ENCODE measurements at places on chromosomes 3 and 15.

- no peaks in the 10 kb centered on the region for H3K4me1 ChIP-seq
- DNase-seq, result no peak
- H3K36me3 ChIP-seq, result peaks cover 7% of the 10 kb centered on the region
- H3K4me3 ChIP-seq, result no peak overlapping the region
- H3K27me3 ChIP-seq, result no peaks in the 10 kb centered on the region
These were observed 44.8 kb downstream of the ZNF589 start for GRCh38 chr3:48285675-48286074.

GRCh38 chr15:53862386-53862785 lies 102.9 kb upstream of the WDR72 start:
- no peak overlapping the region for H3K4me3 ChIP-seq
- DNase-seq, result no peak
- H3K4me1 ChIP-seq, result no peaks in the 10 kb centered on the region
- no peaks in the 10 kb centered on the region for H3K27me3 ChIP-seq

- H3K4me3 ChIP-seq, result no peak overlapping the region
- peaks cover 10% of the 10 kb centered on the region for H3K4me1 ChIP-seq
- no peak overlapping the region for H3K27ac ChIP-seq
- peaks cover 12% of the 10 kb centered on the region for H3K27me3 ChIP-seq
These were observed 2.4 kb upstream of the LMCD1 start for GRCh38 chr3:8499181-8499611.

GRCh38 chr3:156300371-156300770 lies 180.0 kb downstream of the KCNAB1 start:
- peaks cover 38% of the 10 kb centered on the region for H3K27me3 ChIP-seq
- no peak overlapping the region for H3K4me3 ChIP-seq
- H3K36me3 ChIP-seq, result no peaks in the 10 kb centered on the region
- peaks cover 2% of the 10 kb centered on the region for H3K4me1 ChIP-seq

DNA sequence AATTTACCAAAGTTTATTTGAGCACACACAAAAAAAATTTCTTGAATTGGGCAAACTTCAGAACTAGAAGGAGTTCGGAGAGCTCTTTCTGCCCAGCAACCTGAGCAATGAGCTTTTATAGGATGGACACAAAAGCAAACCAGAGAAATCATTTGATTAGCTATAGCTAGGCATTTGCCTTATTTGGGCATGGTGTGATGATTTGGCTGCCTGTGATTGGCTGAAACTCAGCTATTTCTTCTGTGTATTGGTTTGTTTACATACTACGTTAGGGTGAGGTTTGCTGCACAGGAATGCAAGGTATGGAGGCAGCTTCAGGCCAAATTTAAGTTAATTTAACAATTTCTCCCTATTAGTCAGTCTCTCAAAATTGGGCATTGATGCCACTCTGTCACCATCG lies 65.1 kb downstream of the NEK11 start:
- DNase-seq, result no peak
- peaks cover 2% of the 10 kb centered on the region for H3K36me3 ChIP-seq
- H3K4me3 ChIP-seq, result no peak overlapping the region
- no peak overlapping the region for H3K27ac ChIP-seq
- no peaks in the 10 kb centered on the region for H3K27me3 ChIP-seq

GRCh38 chr3:184466413-184466960 lies 86.6 kb downstream of the CHRD start:
- DNase-seq, result no peak
- H3K27ac ChIP-seq, result no peak overlapping the region
- no peaks in the 10 kb centered on the region for H3K4me1 ChIP-seq
- H3K36me3 ChIP-seq, result peaks cover 6% of the 10 kb centered on the region
- no peak overlapping the region for H3K4me3 ChIP-seq

DNA sequence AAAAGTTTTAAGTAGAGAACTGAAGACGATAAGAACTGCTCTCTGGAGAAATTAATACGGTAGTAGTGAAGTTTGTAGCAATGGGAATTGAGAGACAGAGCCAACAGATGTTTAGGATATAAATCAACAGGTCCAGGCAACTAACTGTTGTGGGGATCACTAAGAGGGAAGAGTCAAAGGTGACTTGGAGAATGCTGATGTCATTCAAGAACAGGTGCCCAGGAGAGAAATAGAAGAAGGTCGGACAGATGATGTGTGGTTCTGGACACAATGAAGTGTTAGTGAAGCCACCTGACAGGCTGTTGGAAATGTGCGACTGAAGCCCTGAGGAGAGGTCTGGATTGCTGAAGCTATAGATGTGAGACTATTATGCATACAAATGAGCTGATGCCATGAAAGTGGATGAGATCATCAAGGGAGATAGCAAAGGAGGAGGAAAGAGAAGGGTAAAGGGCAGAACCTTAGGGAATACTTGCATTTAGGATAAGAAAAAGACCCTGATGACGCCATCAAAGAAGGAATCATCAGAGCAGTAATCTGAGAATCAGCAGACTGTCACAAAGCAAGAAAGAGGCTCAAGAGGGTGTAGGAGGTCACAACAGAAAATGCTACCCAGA lies 183.7 kb downstream of the FRMD5 start:
- peaks cover 3% of the 10 kb centered on the region for H3K4me1 ChIP-seq
- H3K27me3 ChIP-seq, result peaks cover 30% of the 10 kb centered on the region
- no peak overlapping the region for H3K27ac ChIP-seq
- H3K4me3 ChIP-seq, result no peak overlapping the region
- no peak for DNase-seq

GRCh38 chr3:10240799-10241198 lies 7.5 kb upstream of the TATDN2 start:
- no peaks in the 10 kb centered on the region for H3K36me3 ChIP-seq
- no peak overlapping the region for H3K27ac ChIP-seq
- DNase-seq, result no peak

- H3K36me3 ChIP-seq, result peaks cover 2% of the 10 kb centered on the region
- DNase-seq, result no peak
- peaks cover 16% of the 10 kb centered on the region for H3K27me3 ChIP-seq
These were observed 47.0 kb downstream of the FRMD4B start for GRCh38 chr3:69338911-69339310.

DNA sequence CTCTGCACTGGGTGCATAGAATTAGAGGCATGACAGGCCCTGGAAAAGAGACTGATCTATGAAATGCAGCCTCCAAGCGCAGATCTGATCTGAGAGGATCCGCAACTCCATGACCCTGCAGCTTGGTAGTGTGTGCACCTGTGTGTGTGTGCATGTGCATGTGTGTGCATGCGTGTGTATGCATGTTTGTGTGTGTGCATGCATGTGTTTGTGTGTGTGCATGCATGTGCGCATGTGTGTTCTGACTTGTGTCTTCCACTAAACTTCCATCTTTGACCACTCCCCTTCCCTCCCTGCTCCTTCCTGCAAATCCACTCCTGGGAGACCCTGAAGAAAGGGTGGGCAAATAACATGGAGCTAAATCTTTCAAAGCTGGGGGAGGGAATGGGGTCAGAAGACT lies 256.9 kb downstream of the PLCL2 start:
- no peaks in the 10 kb centered on the region for H3K4me1 ChIP-seq
- H3K36me3 ChIP-seq, result peaks cover 2% of the 10 kb centered on the region
- H3K4me3 ChIP-seq, result no peak overlapping the region
- no peak overlapping the region for H3K27ac ChIP-seq
- DNase-seq, result no peak

GRCh38 chr3:11661052-11661656 lies 17.4 kb upstream of the VGLL4 start:
- no peaks in the 10 kb centered on the region for H3K27me3 ChIP-seq
- peak overlapping the region; percentile 64 for H3K4me3 ChIP-seq
- no peaks in the 10 kb centered on the region for H3K36me3 ChIP-seq
- no peak for DNase-seq
- H3K4me1 ChIP-seq, result peaks cover 9% of the 10 kb centered on the region

- no peak for DNase-seq
- no peaks in the 10 kb centered on the region for H3K36me3 ChIP-seq
- H3K4me3 ChIP-seq, result no peak overlapping the region
- no peaks in the 10 kb centered on the region for H3K27me3 ChIP-seq
- H3K4me1 ChIP-seq, result no peaks in the 10 kb centered on the region
- H3K27ac ChIP-seq, result no peak overlapping the region
These were observed 446.8 kb downstream of the IGSF11 start for GRCh38 chr3:118587847-118588246.

DNA sequence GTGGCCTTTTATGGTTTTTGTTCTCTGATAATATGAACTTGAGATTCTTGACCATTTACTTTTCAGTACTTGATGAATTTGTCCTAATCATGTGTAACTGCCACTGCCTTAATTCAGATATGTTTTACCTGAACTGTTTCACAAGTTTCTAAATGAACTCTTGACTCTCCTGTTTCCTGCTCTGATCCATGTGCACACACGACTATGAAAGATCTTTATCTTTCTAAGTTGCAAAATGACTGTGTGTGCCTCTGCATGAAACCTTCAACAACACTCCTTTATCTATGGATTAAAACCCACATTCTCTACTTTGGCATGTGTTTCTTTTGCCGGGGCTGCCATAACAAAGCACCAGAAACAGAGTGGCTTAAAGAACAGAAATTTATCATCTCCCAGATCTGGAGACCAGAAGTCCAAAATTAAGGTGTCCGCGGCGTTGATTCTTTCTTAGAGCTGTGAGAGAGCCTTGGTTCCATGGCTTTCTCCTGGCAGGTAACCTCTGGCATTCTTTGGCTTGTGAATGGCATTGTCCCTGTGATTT lies 275.0 kb downstream of the ADAMTSL3 start:
- H3K27me3 ChIP-seq, result peaks cover 8% of the 10 kb centered on the region
- H3K4me1 ChIP-seq, result peaks cover 2% of the 10 kb centered on the region

- no peaks in the 10 kb centered on the region for H3K27me3 ChIP-seq
- H3K36me3 ChIP-seq, result peaks cover 2% of the 10 kb centered on the region
- H3K4me3 ChIP-seq, result no peak overlapping the region
- DNase-seq, result no peak
- H3K4me1 ChIP-seq, result peaks cover 32% of the 10 kb centered on the region
These were observed 19.2 kb downstream of the EXOSC7 start for GRCh38 chr3:44995142-44995770.

DNA sequence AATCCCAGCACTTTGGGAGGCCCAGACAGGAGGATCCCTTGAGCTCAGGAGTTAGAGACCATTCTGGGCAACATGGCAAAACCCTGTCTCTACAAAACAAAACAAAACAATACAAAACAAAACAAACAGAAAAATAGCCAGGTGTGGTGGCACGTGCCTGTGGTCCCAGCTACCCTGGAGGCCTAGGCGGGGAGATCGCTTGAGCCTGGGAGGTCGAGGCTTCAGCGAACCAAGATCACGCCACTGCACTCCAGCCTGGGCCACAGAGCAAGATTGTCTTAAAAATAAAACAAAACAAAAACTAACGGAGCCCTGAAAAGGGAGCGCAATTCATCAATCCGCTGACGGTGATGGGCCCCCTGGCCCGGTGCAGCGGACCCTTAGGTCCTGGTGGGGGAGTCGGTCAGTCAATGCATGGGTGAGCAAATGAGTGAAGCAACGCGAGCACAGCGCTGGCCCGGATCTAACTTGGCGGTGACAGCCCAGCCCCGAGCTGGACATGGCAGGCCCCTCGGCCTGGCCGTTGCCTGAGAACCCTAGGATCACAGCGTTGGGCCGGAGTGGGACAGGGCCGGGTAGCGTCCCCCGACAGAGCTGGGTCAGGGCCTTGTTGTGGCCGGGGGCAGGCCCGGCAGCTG lies 52.4 kb upstream of the BLM start:
- no peak for DNase-seq
- H3K27ac ChIP-seq, result peak overlapping the region; percentile 78
- peak overlapping the region; percentile 88 for H3K4me3 ChIP-seq

- peaks cover 2% of the 10 kb centered on the region for H3K4me1 ChIP-seq
- H3K27me3 ChIP-seq, result peaks cover 52% of the 10 kb centered on the region
- DNase-seq, result no peak
- H3K27ac ChIP-seq, result no peak overlapping the region
- H3K36me3 ChIP-seq, result no peaks in the 10 kb centered on the region
- H3K4me3 ChIP-seq, result no peak overlapping the region
These were observed 66.1 kb downstream of the KBTBD12 start for GRCh38 chr3:127981097-127981496.

DNA sequence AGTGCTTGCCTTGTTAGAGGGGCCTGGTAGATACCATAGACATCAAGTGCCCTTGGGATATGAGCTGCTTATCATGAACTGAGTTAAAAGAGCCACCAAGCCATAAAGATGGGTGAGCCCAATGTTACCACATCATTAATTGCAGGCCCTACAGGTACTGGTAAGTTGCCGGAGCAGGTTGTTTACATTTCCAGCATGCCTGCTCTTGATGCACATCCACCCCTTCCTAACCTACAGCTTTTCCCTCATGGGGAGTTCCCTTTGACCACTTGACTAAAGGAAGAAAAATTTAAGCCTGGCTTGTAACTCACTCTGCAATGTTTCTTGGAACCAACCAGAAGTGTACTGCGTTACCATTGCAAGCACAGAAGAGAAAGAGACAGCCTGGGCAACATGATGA lies 24.7 kb upstream of the ULK4 start:
- H3K4me1 ChIP-seq, result no peaks in the 10 kb centered on the region
- DNase-seq, result no peak
- H3K4me3 ChIP-seq, result no peak overlapping the region
- no peaks in the 10 kb centered on the region for H3K27me3 ChIP-seq

DNA sequence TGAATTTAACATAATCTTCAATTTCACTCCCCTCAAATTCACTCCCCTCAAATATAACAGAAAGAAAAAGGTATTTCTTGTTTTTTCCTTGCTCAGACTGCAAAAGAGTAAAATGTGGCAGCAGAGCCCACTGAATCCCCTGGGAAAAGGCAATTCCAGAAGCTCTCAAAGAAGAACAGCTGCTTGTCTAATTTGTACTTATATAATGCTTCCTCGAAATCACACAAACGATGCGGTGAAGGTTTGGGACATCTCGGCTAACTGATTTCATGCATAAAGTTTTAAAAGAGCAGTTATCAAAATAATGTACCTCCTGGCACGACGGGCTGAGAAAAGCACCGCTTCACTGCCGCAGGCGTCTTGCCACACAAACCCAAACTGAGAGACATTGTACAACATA lies 10.7 kb downstream of the BDH1 start:
- H3K27ac ChIP-seq, result no peak overlapping the region
- no peak for DNase-seq
- no peak overlapping the region for H3K4me3 ChIP-seq
- H3K4me1 ChIP-seq, result peaks cover 11% of the 10 kb centered on the region
- H3K27me3 ChIP-seq, result no peaks in the 10 kb centered on the region
- peaks cover 4% of the 10 kb centered on the region for H3K36me3 ChIP-seq

DNA sequence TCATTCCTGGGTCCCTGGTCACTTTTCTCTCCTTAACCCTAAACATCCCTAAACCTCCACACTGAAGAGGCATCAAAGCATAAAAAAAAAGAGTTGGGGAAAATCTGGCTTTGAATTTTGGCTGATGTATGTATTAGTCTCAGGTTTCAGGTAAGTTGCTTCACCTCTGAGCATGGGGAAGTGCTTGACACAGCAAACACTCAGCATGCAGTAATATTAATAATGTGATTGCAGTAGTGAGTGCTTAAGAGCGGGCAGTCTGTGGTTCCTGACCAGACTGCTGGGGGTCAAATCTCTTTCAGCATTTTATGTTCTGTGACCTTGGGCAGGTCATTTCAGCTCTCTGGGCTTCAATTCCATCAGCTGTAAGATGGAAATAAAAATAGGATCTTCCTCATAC lies 467.9 kb downstream of the SOX2 start:
- H3K4me3 ChIP-seq, result no peak overlapping the region
- no peaks in the 10 kb centered on the region for H3K27me3 ChIP-seq
- H3K4me1 ChIP-seq, result no peaks in the 10 kb centered on the region
- no peaks in the 10 kb centered on the region for H3K36me3 ChIP-seq
- H3K27ac ChIP-seq, result no peak overlapping the region

GRCh38 chr3:136583823-136584222 lies 168.4 kb downstream of the STAG1 start:
- H3K36me3 ChIP-seq, result peaks cover 7% of the 10 kb centered on the region
- H3K27ac ChIP-seq, result peak overlapping the region; percentile 24
- no peak for DNase-seq
- peak overlapping the region; percentile 22 for H3K4me3 ChIP-seq
- H3K27me3 ChIP-seq, result no peaks in the 10 kb centered on the region
- H3K4me1 ChIP-seq, result peaks cover 9% of the 10 kb centered on the region

Measured in T-helper 17 cell (primary cell).